ENCODE measurements at places on chromosomes 2 and 18.

DNA sequence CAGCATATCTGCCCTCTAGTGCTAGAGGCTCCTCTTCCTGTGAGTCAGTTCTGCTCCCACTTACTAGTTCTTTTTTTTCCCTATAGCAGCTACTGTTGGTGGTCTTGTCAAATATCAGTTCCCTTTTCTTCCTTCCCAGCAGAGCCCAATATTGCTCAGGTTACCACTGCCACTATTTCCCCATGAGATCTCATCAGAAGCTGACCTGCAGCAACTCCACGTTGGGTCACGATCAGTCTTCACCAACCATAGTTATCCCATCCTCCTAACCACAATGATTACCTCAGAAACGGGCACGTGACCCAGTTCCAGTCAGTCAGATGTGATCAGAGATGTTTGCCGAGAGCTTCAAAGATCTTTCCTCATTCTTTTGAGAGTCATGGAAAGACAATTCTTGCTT is 59.7 kb upstream of the CAPN13 start:
- DNase-seq: no peak

DNA sequence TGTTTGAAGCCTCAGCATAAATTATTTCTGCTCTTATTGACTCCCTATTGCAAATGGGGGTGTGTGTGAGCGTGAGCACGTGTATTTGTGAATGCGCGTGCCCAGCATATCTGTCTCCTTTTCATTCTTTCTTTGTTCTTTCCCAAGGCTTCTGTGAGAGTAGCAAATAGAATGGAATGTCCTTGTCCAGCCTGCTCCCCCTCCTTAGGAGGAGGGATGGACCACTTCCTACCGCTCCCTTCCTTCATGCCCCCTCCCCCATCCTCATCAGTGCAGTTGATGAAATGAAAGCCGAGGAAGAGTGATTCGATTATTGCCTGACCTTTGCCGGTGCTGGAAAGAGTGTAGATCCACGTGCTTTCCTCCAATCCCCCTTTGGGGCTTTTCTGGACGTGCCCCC is 102.0 kb downstream of the CPO start:
- no peak for DNase-seq

DNA sequence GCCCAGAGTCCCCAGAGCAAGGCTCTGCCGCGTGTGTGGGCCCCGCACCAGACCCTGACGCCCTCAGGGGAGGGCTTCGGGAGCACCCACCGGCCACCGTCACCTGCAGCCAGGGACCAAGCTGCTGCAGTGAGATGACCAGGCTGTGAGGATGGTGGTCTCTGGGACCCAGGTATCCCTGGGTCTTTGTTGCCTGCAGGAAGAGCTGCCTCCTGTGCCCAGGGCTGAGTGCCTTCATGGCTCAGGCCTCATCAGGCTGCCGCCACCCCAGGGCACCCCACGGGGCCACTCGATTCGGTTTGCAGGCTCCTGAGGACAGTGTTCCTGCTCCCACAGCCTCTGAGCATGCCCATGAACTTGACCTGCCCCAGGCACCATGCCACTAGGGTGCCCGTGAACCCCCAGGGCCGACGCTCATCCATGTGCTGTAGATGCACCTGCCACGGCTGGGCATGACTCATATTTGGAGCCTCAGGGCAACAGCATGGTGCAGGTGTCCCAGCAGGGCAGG is 109.8 kb downstream of the FAM210A start:
- no peak for DNase-seq

GRCh38 chr18:28735731-28736130 is 558.8 kb upstream of the CDH2 start:
- DNase-seq: no peak

DNA sequence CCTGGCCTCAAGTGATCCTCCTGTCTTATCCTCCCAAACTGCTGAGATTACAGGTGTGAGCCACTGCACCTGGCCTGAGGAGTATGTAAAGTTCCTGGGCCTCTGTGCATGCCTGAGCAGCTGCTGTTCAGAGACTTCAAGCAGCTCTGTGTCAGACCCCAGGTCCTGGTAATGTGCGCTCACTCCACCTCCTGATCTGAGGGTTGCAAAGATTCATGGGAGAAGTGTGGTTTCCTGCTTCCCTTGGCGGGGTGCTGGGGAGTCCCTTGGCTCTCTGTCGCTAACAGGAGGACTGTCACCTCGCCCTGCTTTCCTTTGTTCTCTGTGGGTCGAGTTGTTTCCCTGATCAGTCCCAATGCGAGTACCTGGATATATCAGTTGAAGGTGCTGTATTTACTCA is 8.6 kb upstream of the IL36A start:
- DNase-seq: peak; percentile 53

DNA sequence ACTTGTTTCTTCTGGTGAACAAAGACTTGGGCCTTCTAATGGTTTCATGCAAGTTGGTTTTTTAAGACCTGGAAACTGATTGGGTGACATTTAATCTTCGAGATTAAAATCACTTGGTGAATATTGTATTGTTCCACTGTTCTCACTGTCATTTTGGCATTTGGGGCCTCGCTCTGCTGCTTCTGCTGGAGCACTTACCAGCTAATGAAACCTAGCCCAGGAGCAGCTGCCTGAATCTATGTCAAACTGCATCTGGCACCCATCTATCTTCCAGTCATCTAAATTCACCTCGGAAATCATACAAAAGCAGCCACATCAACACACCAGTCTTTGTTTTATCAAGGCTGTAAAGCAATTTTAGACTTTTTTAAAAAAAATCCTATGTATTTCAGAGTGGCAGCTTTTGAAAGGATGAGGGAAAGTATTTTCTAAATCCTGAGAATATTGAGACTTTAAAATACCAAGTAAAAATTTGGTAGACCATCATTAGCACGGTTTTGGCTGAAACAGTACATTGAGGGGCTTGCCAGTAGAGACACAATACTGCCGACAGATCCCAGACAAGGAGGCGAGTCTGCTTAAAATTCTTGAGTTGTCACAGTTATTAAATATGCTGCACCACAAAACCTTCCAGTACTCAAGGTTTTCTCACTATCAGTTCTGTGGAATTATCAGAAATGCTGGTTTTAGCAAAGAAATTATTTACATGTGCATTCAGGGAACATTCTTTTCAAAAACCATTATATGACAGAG is 26.1 kb upstream of the SERTAD2 start:
- no peak for DNase-seq

DNA sequence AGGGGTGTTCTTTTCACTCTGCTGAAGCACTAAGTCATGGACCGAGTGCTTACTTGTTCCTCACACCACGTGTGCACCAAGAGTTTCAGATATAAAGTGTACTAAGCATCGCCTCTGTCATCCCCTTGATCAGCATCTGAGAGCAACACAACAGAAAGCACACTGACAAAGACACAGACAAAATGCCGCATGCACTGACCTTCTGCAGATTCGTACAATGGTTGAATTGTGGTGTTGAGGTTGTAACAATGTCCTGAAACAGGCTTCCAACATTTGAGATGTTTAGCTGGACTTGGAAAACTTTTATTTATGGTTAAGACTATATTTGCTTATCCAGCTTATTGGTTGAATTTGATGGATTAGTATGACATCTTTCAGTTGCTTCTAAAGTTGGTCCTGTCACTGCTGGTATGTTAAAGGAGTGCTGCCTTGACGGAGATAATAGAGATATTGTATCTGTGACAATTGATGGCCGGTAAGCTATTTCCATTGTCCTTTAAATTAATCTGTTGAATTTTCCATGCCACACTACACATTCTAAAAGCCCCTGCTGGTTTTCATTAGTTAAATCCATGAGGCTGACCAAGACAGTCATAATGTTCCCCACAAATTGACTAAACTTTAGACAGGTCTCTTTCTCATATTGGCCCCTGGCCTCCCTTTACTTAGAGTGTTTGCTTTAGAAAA is 99.9 kb downstream of the CBLN2 start:
- DNase-seq: no peak

- DNase-seq: no peak
These were observed 369.6 kb upstream of the ID2 start for GRCh38 chr2:8312221-8312620.

DNA sequence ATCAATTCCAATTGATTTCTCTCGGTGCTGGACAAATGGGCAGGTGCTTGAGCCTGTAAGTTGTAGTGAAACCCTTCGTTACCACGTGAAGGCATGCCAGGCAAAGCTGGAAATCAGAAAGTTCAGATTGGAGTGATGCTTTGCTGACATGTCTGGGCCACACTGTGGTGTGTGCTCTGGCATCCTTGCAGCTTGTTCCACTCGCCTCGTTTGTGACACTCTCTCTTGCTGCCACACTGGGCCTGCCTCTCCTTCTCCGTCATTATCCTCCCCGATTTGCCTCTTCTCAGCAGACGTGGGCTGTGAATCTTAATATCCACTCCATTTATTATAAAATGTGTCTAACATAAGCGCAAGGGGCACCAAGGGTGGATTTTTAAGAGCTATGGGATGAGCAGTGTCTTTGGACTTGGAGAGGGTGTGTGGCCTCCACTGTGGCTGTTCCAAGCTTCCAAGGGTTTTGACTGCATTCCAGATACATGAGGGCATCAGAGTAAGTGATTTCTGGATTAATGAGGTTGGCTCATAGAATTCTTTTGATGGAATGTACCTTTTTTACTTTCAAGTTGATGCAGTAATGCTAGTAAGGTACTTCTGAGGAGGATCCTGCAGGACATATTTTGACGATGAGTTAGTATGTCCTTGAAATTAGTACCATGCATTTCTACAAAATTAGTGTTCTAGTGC is 238.8 kb downstream of the TPGS2 start:
- no peak for DNase-seq

DNA sequence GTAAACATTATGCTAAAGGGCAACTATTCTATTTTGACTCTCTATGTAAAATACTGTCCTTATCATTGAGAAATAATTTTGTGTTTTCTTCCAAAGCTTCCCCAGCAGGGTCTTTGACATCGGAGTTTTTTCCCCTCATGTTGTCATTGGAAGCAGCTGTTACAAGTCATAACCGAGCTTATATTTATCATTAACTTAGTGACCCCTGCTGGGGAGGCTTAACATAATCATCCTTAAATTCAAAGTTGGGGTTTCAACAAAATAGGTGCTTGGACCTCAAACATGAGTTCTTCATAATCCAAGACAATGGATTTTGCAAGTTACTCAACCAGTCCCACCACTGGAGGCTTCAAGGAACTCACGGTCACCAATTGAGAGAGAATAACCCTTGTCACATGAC is 330.9 kb downstream of the DCC start:
- no peak for DNase-seq

DNA sequence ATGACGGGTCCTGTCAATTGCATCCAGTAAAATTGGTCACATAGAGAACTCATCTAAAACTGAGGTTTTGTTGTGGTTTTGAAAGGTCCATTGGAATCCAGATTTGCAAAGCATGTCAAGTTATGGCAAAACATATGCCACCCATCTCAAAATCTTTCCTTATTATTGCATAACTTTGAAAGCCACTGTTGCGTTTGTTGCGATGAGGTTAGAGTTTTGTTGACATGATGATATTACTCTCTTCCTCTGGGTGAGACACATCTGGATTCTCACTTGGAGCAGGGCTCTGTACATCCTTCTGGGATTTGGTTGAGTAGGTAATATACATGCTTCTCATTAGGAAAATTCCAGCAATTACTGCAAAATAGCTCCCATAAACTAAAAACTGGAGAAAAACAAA is 20.6 kb downstream of the SCYGR5 start:
- no peak for DNase-seq

GRCh38 chr2:71452565-71452964 is 796 bp upstream of the DYSF start:
- DNase-seq: no peak

DNA sequence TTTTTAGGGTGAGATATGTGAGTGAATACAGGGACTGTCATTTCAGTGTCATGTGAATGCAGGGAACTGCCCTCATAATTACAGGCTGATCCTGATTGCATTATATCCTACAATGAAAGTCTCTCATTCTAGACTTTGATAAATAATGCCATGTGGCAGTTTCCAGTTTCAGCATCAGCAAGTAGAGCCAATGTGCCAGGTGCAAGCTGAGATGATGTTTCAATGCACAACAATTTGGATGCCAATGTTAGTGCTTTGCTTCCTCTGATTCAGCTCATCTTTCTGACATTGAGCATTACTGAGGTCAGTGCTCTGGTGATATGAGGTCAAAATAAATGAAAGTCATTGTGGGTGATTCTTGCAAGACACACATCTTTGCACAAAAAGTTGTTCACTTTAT is 63.7 kb upstream of the TFPI start:
- DNase-seq: no peak

GRCh38 chr2:102063487-102063911 is 71.7 kb downstream of the IL1R2 start:
- no peak for DNase-seq

- DNase-seq: no peak
These were observed 42.9 kb upstream of the EML6 start for GRCh38 chr2:54680397-54681041.

GRCh38 chr2:96984300-96984699 is 2.1 kb downstream of the FAM178B start:
- DNase-seq: no peak

DNA sequence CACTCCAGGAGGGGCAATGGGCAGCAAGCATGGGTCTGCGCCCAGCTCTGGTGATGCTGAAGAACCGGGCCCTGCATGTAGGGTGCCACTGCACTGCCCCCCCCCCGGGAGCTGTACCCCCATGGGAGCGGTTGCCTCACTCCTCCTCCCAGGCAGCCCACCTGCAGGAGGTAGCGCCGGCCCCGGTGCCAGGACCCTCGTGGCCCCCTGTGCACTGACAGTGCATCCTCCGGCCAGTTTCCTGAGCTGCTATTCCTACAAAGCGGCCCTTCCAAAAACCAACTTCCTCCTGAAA is 109.4 kb downstream of the ZNF516 start:
- DNase-seq: no peak

GRCh38 chr2:8223695-8224346 is 458.0 kb upstream of the ID2 start:
- DNase-seq: no peak

GRCh38 chr18:78601349-78601748 is 378.3 kb upstream of the SALL3 start:
- no peak for DNase-seq

DNA sequence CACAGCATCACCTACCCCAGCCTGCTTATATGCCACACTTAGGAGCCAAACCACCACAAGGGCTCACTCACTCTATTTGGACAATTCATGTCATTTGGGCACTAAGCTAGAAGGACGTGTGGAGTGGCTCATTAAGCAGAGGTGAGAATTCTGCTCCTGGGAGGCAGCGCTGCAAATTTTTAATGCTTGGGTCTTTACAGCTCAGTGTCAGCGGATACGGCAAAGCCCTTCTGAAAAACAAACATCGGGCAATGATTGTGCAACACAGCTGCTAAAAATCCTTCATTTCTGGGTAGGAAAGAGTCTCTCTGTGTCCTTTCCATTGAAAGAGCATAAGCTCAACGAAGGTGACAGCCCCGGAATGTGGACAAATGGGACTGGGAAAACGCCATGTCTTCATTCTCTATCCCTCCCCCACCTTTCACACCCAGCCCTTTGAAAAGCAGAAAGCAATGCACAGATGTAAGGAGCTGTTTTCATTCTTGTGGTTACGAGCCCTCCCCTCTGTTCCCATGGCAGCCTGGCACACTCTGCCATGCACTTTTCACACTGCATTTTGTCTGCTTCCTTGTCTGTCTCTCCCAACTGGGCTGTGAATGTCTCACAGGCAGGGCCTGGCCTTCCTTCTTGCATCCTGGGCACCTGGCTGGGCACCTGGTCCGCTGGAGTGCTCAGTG is 16.0 kb downstream of the TMEM177 start:
- no peak for DNase-seq

GRCh38 chr18:62412231-62412979 is 87.3 kb downstream of the TNFRSF11A start:
- DNase-seq: no peak

GRCh38 chr18:65792456-65793074 is 41.8 kb downstream of the CDH7 start:
- no peak for DNase-seq

- DNase-seq: no peak
These were observed 585.0 kb downstream of the SUCLG1 start for GRCh38 chr2:83874066-83874465.

GRCh38 chr2:120174963-120175581 is 48.1 kb downstream of the TMEM185B start:
- DNase-seq: no peak
